Psoas muscle (tissue), 8 donors: ENCODE measurements at places on chromosomes 16 and 17.

GRCh38 chr16:74682556-74682955 lies 15.9 kb upstream of the RFWD3 start:
- no peak for DNase-seq

DNA sequence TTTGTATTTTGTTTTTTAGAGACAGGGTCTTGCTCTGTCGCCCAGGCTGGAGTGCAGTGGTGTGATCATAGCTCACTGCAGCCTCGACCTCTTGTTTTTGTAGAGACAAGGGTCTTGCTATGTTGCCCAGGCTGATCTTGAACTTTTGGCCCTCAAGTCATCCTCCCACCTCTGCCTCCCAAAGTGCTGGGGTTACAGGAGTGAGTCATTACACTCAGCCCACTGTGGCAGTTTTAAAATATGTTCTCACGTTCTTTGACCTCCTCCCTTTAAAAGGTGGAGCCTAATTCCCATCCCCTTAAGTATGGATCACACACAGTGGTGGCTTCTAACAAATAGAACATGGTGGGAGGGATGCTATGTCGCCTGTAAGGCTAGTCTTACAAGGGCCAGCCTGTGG lies 67.7 kb downstream of the ZDHHC7 start:
- no peak for DNase-seq

- DNase-seq: no peak
Observed at GRCh38 chr17:77066165-77066564, 74.6 kb upstream of the SEC14L1 start.

DNA sequence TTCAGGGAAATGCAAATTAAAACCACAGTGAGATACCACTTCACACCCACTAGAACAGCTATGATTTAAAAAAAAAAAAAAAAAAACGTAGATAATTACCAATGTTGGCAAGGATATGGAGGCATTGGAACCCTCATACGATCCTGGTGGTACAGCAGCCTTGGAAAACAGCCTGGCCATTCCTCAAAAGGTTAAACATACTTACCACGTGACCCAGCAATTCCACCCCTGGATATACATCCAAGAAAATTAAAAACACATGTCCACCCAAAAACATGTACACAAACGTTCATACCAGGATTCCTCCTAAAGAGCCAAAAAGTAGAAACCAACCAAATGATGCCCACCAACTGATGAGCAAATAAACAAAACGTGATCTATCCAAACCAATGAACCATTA lies 68.1 kb downstream of the GAS7 start:
- no peak for DNase-seq

DNA sequence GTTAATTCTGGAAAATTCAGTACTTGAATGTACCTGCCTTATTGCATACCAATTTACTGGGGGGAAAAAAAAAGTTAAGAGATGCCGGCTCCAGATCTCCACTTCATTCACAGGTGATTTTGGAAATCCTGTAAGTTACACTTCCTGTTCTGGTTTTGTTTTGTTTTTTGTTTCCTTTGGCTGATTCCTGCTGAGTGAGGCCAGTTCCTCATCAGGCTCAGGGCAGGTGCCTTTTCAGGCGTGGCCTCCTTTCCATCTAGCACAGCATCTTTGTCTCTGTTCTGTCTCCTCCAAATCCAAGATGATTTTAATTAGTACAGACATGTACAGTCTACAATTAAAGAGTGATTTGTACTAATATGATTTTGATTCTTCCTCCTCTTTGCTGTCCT lies 19.2 kb downstream of the CYB561 start:
- DNase-seq: no peak
